Activated CD4-positive, alpha-beta memory T cell treated with anti-CD3 and anti-CD28 coated beads for 36 hours (primary cell): ENCODE measurements at places on chromosomes 3 and 15. TPM values are rescaled to one million over a fixed set of nuclear protein-coding genes. Genes with fewer than 3 reads are reported as not detected.

TNFSF10 gene
- total RNA-seq = 31.8 TPM

EDC3 gene
- 39.9 TPM for total RNA-seq

HRG gene
- total RNA-seq = not detected

DNA sequence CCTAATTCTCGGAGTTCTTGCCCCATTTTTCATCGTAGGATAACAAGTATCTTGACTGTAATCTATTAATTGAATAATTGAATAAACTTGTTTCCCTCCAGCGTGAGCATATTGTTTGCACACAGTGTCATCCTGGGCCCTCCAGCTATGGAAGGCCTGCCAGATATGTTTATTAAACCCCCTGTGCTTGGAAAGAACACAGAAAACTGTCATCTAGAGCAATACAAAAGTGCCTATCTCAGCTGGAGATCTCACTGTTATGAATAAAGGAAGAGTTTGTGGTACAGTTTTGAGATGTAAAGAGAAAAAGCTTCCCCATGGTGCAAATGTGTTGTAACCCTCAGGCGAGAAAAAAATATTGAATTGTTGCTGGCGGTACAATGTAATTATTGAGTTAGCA lies 405.9 kb downstream of the SOX2 start:
- no peak for DNase-seq
- H3K4me3 ChIP-seq = no peak overlapping the region
- no peak overlapping the region for H3K27ac ChIP-seq
- H3K27me3 ChIP-seq = no peaks in the 10 kb centered on the region
- no peaks in the 10 kb centered on the region for H3K4me1 ChIP-seq

RASGRP1 gene
- total RNA-seq = 174 TPM

DNA sequence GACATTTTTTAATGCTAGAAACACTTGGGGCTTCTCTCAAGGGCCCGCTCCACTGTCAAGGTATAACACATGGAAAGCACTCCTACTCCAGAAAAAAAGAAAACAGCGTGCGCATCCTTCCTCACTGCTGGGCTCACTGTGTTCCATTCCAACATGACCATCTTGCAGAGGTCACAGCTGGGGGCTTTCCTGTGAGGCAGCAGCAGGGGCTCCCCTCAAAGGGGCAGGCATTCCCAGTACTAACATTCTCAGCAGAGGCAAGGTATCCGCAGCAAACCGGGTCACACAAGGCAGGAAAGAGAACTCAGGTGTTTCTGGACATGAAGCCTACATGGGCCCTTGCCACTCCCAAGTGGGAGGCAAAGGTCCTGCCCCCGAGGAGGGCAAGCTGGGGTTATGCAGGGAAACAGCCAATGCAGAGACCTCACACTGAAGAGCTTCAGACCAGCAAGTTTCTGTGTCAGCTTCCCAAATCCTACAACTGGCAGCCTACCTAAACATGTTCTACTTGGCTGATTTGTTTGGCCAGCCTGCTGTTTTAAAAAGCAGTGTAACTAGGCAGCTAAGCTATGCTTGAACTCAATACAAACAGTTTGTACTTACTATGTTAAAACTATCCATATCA lies 6.4 kb downstream of the BDH1 start:
- no peaks in the 10 kb centered on the region for H3K27me3 ChIP-seq
- no peak overlapping the region for H3K4me3 ChIP-seq
- H3K27ac ChIP-seq = no peak overlapping the region
- H3K4me1 ChIP-seq = peaks cover 11% of the 10 kb centered on the region
- no peak for DNase-seq
- H3K36me3 ChIP-seq = peaks cover 23% of the 10 kb centered on the region

ALS2CL gene
- total RNA-seq = 4.0 TPM

GRCh38 chr15:58864602-58865424 lies 68.7 kb downstream of the SLTM start:
- H3K4me3 ChIP-seq = no peak overlapping the region
- H3K36me3 ChIP-seq = no peaks in the 10 kb centered on the region
- DNase-seq = no peak
- H3K27me3 ChIP-seq = peaks cover 4% of the 10 kb centered on the region
- no peak overlapping the region for H3K27ac ChIP-seq
- H3K4me1 ChIP-seq = peaks cover 7% of the 10 kb centered on the region

- DNase-seq = no peak
- no peaks in the 10 kb centered on the region for H3K4me1 ChIP-seq
- H3K27me3 ChIP-seq = peaks cover 1% of the 10 kb centered on the region
- no peak overlapping the region for H3K27ac ChIP-seq
- H3K4me3 ChIP-seq = no peak overlapping the region
Observed at GRCh38 chr15:33047077-33047476, 147.4 kb downstream of the FMN1 start.

BFSP2 gene
- not detected for total RNA-seq

- H3K27ac ChIP-seq = no peak overlapping the region
- no peak overlapping the region for H3K4me3 ChIP-seq
- no peaks in the 10 kb centered on the region for H3K27me3 ChIP-seq
- peaks cover 42% of the 10 kb centered on the region for H3K4me1 ChIP-seq
- peaks cover 9% of the 10 kb centered on the region for H3K36me3 ChIP-seq
- no peak for DNase-seq
Observed at GRCh38 chr3:17009826-17010225, 125.1 kb downstream of the PLCL2 start.

MST1R gene
- 0.93 TPM for total RNA-seq

DNA sequence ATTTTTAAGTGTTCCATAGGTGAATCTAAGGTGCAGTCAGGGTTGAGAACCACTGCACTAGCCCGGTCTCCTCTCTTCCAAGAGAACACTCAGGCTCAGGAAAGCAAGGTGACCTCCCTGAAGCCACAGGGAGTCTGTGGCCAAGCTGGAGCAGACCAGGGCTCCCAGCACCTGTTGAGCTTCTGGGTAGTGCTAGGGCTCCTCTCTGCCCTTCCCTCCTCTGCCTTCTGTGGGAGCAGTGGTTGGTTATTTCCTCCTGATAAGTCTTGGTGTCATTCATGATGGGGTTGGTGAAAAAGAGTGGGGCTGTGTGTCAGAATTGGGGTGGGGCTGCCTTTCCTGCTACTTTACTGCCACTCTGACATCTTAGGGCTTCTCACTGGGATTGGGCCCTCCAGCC lies 163.1 kb upstream of the UMPS start:
- peaks cover 8% of the 10 kb centered on the region for H3K27me3 ChIP-seq
- DNase-seq = no peak
- no peaks in the 10 kb centered on the region for H3K4me1 ChIP-seq
- no peak overlapping the region for H3K27ac ChIP-seq
- H3K36me3 ChIP-seq = no peaks in the 10 kb centered on the region

- H3K27ac ChIP-seq = no peak overlapping the region
- no peak for DNase-seq
- peaks cover 7% of the 10 kb centered on the region for H3K27me3 ChIP-seq
- no peaks in the 10 kb centered on the region for H3K4me1 ChIP-seq
- H3K36me3 ChIP-seq = no peaks in the 10 kb centered on the region
Observed at GRCh38 chr3:124118397-124118796, 126.5 kb upstream of the ROPN1 start.

CHMP2B gene
- 28.4 TPM for total RNA-seq

GPR62 gene
- not detected for total RNA-seq

- H3K27ac ChIP-seq = no peak overlapping the region
- H3K4me1 ChIP-seq = peaks cover 26% of the 10 kb centered on the region
- peaks cover 57% of the 10 kb centered on the region for H3K36me3 ChIP-seq
Observed at GRCh38 chr3:69186575-69187093, 64.2 kb upstream of the LMOD3 start.
